ENCODE measurements at places on chromosomes 4 and X.

DNA sequence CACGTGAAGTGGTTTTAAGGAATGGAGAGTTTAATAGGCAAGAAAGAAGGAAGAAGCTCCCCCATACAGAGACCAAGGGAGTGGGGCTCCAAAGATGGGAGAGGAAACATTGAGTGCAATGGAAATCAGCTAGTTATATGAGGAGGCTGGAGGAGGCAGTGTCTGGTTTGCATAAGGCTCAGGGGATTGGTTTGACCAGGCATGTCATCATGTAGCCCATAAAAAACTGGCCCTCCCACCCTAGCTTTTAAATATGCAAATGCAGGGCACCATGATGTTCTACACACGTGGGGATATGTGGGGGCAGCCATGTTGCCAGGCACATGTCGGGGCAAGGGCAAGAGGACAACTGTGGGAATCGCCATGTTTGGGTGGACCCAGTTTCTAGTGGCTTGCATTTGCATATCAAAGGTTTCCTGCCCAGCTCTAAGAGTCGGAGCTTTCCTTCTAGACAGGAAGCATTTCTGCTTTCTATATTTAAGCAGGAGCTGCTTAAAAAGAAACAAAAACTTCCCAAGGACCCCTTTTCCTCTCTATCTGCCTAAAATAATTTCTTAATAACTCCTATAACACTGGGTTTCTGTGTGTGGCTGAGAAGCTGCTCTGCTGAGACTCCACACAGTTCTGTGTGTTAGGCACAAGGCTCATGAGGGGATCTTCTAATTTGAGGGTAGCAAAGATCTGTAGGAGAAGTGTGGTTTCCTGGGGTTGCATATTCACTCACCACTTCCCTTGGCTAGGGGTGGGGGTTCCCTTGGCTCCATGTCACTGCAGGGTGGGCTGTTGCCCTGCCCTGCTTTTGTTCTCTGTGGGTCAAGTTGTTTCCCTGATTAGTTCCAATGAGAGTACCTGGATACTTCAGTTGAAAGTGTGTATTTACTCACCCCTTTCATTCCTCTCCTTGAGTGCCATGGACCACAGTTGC is 113.5 kb downstream of the VSIG4 start:
- peak; percentile 60 for DNase-seq

- DNase-seq: no peak
Observed at GRCh38 chrX:111100191-111100590, 4.2 kb downstream of the PAK3 start.

GRCh38 chr4:148926276-148927260 is 484.4 kb upstream of the NR3C2 start:
- no peak for DNase-seq

DNA sequence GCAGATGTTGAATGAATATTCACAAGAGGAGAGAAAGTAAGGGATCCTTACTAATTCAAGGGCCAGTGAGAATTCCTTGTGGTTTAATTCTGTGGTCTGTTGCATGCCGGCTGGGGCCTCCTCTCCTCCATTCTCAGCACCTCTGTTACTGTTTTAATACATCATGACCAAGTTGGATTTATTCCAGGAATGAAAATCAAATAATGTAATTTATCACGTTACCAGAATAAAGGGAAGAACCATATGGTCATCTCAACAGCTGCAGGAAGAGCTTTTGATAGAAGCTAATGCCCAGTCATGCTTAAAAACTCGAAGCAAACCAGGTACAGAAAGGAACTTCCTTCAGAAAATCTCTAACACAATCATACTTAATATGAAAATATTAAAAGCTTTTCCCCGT is 54.1 kb downstream of the GRK4 start:
- no peak for DNase-seq

DNA sequence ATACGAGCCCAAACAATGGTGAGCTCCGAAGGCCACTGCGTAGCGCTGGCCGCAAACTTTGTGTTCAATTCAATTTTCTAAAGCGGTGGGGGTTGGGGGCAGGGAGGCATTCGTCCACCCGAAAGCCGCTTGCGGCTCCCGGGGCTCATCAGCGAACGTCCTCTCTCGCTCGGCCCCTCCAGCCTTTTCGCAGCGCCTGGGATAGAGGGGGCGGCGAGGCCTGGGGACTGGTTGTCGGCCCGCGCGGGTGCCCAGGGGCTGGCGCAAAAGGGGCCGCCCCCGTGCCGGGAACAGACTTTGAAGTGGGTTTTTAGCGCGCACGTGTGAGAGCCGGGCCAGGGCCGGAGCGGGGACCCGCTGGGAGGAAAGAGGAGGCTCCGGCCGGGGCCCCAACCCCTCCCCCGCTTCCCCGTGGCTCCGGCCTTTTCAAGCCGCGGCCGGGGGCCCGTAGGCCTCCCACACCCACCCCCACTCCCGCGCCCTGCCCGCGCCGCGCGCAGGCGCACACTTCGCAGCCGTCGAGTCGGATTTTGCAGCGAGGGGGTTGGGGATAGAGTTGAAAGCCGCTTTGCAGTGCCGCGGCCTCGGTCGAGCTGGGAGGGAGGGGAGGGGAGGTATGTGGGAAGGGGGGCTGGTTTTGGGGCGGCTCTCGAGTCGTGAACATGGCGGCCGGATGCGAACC is 8.3 kb downstream of the ZIC3 start:
- DNase-seq: no peak

DNA sequence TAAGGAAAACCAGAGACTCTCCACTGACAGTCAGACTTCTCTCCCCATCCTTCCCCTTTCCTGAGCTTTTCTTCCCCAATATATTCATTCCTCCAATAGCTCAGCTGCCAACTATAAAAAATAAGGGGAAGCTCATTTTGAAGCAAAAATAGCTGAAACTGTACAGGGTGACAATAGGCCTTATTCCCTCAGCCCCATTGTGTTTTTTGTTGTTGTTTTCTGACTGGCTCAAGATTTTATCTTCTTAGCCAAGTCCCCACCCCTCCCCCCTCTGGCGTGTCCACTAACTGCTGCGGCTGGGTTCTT is 26.2 kb downstream of the PRPS1 start:
- no peak for DNase-seq

DNA sequence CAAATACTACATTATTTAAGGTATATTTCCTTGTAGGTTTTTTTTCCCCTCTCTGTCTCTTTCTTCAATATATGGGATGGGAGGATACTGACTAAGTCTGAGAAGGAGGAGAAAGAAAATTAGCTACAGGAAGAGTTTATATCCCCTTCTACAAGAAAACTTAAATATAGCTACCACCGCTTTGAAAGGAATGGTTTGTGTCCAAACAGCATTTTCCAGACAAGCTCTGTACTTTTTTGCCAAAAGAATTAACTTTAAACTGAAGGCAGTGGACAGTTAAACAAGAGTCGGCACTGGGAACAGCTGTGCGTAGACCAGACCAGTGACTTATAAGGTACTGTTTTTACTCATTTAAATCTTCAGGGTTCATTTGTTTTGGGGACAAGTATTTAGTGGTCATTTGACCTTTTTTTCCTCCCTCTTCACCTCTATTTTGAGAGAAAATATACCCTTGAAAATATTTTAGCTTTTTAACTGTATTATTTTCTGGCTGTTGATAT is 303.7 kb downstream of the ARHGAP24 start:
- DNase-seq: no peak

GRCh38 chr4:10035130-10035529 is 13.8 kb upstream of the SLC2A9 start:
- no peak for DNase-seq

DNA sequence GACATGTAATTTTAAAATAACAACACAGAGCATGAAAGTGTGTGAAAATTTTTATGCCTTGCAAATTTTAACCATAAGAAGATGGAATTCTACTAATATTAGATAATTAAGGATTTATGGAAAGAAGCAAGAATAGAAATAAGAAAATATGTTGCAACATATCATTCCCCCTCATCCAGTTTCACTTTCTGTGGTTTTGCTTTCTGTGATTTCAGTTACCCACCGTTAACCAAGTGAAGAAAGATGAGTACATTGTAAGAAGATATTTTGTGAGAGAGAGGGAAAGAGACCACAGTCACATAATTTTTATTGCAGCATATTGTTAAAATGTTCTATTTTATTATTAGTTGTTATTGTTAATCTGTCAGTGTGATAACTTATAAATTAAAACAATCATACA is 77.9 kb downstream of the ADAM29 start:
- DNase-seq: no peak

- no peak for DNase-seq
Observed at GRCh38 chrX:40022421-40022820, 75.3 kb downstream of the BCOR start.

DNA sequence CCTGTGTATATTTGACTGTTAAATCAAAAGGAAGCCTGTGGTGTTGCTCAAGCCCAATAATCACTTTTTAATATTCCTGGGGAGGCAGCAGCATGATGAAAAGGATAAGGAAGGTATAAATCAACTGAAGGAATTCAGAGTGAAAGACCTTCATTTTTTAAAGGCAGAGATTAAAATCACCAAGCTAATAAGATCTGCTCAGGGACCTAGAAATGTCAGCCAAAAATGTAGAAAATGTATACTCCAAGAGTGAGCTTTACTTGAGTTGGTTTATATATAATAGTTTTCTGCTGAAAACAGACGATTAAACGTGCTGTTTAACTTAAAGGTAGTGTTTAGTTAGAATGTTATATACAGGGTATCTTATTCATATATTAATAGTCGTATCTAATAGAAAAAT is 549.3 kb downstream of the IQCM start:
- no peak for DNase-seq

- DNase-seq: no peak
Observed at GRCh38 chrX:153793291-153793690, 884 bp downstream of the IDH3G start.
